ENCODE measurements at places on chromosomes 12 and 14.

DNA sequence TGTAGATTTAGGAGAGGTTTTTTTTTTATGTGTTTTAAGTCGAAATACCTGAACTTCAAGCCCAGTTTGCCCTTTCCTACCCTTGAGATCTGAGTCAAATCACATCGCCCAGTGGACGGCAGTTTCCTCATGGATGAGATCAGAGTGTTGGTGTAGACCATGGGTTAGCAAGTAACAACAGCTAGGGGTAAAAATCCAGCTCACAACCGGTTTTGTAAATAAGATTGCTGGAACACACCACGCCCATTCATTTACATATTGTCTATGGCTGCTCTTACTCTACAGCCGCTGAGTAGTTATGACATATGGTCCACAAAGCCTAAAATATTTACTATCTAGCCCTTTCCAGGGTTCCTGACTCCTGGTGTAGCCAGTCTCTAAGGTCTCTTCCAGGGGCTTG is 158.5 kb upstream of the PLEKHG7 start:
- no peak for DNase-seq

DNA sequence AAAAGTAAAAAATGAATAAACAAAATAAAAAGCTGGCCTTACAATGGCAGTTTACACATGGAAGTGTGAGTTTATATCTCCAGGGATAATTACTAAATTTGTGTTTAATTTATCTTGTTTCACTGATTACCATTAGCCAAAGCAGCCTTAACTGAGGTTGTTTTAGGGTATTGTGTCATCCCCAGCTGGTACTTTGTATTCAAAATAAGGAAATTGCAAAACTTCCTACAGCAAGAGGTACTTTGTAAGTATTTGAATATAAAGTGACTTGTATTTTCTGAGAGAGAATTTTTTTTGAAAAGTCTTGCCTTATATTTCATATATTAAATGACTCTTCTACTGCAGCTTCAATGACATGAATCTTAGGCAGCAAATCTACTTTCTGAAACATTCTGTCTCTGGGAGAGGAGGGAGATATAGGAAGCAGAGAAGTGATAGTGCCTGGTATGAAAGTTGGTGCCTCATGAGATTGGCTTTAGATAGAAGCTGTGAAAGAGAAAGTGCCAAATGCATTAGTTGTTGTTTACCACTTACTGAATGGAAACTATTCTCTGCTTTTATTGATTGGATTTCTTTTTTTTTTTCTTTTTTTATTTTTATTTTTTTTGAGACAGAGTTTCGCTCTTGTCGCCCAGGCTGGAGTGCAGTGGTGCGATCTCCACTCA is 6.7 kb downstream of the FNTB start:
- DNase-seq: no peak

- DNase-seq: no peak
Observed at GRCh38 chr12:61213646-61214045, 1046.6 kb upstream of the USP15 start.

DNA sequence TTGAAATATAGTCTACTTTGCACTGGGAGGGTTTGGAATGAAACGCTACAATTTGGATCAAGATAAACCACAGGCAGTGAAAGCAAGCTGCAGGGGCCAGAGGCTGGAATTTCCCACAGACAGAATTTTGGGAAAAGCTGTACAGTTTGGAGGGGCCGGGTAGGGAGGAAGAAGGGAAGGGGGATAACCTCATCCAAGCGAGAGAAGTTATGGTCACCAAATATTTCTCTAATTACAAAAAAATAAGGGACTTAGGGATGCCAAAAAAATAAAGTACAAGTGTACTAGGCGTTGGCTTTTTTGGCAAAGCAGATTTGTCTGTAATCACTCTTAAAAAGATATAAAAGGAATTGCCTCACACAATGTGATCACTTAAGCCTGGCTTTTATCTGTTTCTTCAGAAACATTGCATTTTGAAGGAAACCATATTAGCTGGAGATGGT is 31.2 kb upstream of the ADGRD1 start:
- DNase-seq: no peak

- DNase-seq: no peak
Observed at GRCh38 chr14:71474301-71475265, 457.6 kb upstream of the RGS6 start.

GRCh38 chr14:36173161-36173560 is 3.4 kb downstream of the PTCSC3 start:
- no peak for DNase-seq

GRCh38 chr12:57372233-57372632 is 58.6 kb downstream of the R3HDM2 start:
- DNase-seq: no peak

- DNase-seq: no peak
Observed at GRCh38 chr12:45883187-45883586, 107.2 kb downstream of the SCAF11 start.

- no peak for DNase-seq
Observed at GRCh38 chr12:11542599-11542998, 106.9 kb upstream of the ETV6 start.

- no peak for DNase-seq
Observed at GRCh38 chr12:101527682-101528081, 52.5 kb downstream of the SPIC start.

GRCh38 chr14:77212943-77213678 is 31.5 kb downstream of the TMEM63C start:
- no peak for DNase-seq

DNA sequence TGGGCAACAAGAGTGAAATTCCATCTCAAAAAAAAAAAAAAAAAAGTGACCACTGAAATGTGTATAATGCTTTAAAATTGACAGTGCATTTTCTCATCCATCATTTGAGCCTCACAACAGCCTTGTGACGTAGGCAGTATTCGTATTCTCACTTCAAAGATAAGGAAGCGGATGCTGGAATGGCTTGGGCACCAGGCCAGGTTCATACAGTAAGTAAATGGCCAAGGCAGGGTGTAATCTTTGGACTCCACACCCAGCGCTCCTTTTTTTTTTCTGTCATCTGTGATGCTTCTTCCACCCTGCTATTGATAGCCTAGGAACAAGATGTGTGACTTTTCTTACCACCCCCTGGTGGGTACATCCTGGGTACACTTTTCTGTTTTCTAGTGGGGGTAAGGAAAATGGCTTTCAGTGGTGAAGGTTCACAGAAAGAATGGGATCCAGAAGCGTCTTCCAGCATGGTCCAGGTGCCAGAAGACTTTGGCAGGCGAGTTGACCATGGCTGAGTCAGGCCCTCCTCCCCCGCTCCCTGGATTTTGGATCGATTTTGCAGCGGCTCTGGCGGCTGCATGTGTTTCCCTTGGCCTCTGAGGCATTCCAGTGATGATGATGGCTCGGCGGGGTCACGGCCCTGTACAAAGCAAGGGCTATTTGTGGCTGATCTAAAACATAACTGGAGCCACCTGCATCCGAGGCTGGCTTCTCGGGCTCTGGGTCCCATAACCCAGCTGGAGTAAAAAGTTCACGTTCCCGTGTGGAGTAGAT is 110.6 kb downstream of the CACNA1C start:
- peak; percentile 45 for DNase-seq

DNA sequence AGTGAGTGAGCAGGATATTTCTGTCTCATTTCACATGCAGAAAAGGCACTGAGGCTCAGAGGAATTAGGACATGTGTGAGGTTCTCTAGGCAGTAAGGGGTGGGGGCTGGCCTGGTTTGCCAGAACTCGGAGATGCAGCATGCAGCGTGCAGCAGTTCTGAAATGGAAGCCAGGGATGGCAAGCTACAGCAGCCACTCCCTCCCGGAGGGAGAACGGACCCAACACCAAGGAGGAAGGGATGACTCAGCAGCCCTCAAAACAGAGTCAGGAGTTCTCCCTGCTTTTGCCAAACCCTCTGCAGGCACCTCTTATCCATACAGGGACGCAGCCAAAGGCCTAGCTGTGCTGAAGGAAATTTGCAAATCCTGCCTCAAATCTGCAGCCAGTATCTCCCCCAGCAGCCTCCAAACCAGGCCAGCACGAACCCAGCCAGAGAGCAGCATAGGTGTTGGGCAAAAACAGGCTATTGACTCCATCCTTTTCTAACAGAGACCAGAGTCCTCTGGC is 10.3 kb upstream of the SERPINA3 start:
- DNase-seq: peak; percentile 63

DNA sequence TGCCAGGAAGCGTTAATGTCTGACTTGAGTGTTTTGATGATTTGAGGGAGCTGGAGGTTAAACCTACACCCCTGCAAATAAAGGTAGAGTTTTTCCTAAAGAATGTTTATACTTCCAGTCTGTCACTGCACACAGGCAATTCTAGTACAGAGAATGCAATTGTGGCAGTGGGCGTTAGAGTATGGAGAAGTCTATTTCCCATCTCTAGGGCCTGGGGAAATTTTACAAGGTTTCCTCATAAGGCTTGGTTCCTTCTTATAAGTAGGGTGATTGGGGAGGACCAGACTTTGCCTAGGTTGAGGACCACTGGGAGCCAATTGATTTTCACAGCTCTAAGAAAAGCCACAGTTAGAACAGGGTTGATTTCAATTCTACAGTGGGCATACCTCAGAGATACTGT is 44.3 kb downstream of the IFNG start:
- DNase-seq: no peak

DNA sequence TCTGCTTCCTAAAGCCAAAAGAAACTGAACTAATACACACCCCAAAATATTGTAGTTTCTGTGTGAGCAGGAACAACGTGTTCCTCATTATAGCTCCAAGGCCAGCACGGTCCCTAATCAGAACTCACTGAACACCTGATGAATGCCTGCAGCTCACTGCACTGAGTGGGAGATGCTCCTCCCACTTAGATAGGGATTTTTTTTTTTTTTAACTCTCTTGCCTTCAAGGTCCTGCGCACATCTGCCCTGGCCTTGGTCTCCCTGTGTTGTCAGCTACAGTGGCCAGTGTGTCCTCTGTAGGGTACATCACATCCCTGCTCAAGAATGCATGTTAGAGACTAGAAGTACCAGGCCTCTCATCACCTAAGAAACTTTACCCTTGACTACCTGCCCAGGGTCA is 44.3 kb upstream of the TMPO start:
- DNase-seq: no peak

DNA sequence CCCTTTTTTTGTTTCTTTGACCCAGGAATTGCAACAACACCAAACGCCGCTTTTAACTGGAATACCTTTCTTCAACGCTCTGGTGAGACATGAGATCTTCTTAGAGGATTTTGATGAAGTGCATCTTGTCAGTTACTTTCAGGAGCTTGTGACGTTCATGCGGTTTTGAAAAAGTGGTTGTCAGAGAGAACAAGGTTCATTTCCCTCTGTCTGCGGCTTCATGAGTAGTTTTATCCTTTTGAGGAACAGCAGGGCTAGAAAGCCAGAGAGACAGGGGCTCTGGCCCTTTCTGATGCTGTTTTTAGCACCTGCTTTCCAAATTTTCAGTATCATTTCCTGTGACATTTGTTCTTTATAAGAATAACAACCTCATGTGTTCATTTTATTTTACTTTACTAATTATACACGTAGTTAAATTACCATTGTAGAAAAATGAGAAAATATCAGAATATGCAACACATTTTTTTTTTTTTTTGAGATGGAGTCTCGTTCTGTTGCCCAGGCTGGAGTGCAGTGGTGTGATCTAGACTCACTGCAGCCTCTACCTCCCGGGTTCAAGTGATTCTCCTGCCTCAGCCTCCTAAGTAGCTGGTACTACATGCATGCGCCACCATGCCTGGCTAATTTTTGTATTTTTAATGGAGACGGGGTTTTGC is 61.8 kb downstream of the GLT1D1 start:
- no peak for DNase-seq

DNA sequence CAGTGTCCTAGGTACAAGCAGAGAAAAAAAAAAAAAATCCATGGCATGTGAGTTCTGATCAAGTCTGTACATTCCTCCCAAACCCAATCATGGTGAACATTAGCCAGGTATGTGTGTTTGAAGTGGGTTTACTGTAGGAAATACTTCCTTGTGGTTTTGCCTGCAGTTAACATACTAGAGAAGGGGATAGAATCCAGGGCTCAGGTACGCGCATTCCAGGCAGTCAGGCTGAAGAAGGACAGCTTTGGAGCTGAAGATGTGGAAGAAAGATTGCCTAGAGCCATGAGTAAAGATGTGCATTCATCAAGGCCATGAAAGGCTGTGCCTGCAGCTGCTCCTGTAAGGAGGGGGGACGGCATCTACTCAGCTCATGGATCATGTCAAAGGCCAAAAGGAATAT is 88.2 kb upstream of the NTF3 start:
- no peak for DNase-seq

- no peak for DNase-seq
Observed at GRCh38 chr12:97995559-97995958, 519.8 kb upstream of the TMPO start.

DNA sequence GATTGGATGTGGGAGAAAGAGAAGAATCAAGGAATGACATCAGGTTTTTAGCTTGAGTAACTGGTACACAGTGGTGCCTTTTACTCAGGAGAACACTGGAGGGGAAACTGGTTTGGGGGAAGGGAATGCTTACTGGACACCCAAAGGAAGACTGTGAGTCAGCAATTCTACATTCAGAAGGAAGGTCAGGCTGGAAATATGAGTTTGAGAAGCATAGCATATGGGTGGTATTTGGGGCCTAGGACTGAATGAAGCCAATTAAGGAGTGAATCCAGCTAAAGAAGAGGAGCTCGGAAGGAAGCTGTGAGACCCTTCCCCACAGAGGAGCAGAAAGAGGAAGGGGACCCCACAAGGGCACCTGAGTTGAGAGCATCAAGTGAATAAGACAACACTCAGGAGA is 35.4 kb downstream of the DMAC2L start:
- DNase-seq: no peak

DNA sequence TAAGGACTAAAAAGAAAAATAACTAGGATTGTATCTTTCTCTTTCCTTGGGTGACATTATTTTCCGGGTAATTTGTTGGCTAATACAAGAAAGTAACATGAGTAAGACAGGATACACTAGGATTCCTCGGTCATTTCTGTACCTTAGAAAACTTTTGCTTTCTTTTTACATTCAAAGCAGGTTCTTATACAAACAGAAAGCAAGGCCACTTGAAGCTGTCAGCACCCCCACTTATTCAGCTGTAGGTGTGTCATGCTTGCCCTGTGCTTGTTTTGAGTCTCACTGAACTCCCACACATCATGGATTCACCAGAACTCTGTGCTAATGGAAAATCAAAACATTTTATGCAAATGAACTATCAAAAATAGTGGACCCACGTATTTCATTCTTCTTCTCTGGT is 266.8 kb upstream of the CLEC14A start:
- no peak for DNase-seq

DNA sequence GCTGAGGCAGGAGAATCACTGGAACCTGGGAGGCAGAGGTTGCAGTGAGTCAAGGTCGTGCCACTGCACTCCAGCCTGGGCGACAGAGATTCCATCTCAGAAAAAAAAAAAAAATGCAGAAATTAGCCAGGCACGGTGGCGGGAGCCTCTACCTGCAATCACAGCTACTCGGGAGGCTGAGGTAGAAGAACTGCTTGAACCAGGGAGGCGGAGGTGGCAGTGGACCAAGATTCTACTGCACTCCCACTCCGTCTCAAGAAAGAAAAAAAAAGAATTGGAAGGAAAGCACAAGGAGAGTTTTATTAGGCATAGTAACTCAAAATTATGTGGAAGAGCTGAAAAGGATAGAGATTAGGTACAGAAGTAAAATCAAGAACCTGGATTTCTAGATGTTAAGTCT is 20.8 kb upstream of the AMHR2 start:
- no peak for DNase-seq
